ENCODE measurements at places on chromosomes 12 and 14.

- no peak for DNase-seq
Observed at GRCh38 chr12:75103822-75104221, 105.8 kb downstream of the KCNC2 start.

DNA sequence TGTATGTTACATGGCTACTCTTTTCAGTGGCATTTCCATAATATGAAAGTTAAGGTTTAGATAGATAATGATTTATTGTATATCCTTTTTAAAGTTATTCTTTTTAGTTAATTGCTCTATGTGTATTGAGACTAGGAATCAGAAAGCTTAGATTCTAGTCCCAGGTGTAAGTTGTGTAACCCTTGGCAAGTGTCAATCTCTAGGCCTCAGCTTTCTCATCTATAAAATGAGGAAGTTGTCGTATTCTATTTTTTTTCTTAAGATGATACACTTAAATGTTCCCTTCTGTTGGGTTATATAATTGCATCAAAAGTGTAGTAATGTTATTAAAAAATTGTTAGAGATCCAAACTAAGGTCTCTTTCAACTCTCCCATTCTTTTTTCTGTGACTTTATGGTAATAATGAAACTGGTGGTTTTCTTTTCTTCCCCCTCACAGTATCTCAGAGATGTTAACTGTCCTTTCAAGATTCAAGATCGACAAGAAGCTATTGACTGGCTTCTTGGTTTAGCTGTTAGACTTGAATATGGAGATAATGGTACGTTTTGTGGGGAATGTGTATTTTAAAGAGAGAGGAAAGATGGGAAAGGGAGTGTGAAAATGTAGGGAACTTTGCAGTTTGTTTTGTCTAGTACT lies 4.1 kb downstream of the RTRAF start:
- no peak for DNase-seq

DNA sequence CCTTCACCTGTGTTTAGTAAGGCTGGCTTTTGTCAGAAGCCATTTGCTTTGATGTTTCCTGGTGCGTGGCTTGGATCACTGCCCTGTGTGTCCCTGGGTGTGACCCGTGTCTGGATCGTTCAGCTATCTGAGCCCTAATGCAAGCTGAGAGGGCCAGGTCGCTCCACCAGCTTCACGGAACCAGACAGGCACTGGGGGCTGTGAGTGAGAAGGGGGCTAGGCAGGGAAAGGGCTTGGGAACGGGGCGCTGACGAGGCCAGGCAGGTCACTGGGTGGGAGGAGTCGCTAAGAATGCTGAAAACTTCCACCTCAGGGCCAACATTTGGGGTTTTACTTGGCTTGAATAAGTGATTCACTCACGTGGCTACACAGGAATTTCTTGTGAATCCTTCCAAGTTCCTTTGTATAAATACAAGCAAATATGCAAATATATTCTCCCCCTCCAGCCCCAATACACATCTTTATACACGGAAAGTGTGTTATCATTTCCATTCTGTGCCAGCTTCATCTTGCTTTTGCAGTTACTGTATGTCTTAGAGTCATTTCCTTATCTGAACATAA lies 24.2 kb upstream of the MMP17 start:
- DNase-seq = no peak

- no peak for DNase-seq
Observed at GRCh38 chr14:57974896-57975295, 109.0 kb upstream of the SLC35F4 start.

GRCh38 chr14:57297852-57298251 lies 29.1 kb downstream of the AP5M1 start:
- DNase-seq = no peak

DNA sequence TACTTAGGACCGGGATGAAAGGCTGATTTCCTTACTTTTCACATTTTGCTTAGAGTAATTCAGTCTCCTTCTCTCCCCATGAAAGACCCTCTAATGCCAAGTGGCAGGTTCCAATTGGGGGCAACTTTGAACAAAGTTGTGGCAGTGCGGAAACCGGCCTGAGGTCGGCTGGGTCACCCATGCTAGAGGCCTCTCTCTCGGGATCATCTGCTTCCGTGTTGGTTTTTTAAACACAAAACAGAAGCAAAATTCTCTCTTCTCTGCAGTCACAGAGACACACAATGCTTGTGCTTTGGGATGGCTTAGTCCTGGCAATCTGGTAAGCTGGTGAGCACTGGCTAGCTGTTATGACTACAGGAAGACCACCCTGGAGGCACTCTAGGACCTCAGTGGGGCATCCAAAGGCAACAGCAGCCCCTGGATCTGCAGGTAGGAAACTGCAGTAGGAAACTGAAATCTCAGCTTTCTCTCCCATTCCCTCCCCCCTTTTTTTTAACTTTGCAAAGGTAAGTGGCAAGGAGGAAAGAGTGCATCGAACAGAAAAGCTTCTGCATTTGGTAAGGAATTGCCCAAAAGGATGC lies 102.1 kb downstream of the BCL11B start:
- no peak for DNase-seq

DNA sequence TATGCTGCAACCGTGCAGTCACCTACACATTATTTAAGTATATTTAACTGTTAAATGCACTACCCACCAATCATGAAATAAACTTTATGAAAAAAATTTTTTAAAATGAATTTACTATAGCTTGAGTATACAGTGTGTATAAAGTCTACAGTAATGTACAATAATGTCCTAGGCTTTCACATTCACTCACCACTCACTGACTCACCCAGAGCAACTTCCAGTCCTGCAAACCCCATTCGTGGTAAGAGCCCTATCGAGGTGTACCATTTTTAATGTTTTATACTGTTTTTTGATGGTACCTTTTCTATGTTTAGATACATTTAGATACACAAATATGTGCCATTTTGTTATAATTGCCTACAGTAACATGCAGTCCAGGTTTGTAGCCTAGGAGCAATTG lies 48.1 kb downstream of the KLRG1 start:
- DNase-seq = no peak

- no peak for DNase-seq
Observed at GRCh38 chr14:65993103-65993502, 493.1 kb upstream of the CCDC196 start.

GRCh38 chr12:53179687-53180219 lies 769 bp upstream of the ZNF740 start:
- no peak for DNase-seq

DNA sequence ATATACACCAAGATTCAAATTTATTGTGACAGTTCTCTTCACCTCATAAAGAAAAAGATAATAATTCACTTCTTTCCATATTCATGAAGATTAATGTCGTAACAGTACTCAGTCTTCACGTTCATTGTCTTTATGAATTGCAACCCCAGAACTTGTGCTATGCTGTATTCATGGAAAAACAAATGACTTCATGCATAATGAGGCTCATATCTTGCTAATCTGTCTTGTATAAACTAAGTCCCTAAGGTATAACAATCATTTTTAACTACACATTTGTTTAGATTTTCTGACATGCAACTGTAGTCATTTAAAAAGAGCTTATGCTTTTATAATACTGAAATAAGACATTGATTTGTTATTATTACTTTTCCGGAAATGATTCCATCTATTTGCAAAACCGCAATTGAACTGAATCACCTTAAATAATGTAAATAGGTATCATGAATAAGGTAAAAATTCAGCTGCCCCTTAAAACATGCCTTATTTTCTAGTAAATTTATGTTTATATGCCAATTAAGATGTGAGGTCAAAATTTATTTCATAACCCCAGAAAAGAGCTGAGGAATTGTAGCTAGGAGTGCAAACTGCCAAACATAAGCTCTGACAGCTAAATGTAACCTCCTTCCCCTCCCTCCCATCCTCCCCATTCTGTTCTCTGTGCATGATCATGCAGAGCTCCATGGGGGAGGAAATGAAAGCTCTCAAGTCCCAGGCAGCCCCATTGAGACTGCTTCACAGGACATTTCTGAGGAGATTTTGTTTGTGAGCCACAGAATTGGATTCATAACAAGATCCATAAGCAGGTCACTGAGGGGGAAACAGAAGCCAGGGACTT lies 301.6 kb downstream of the ATP23 start:
- no peak for DNase-seq

GRCh38 chr14:67837011-67837624 lies 17.5 kb downstream of the RAD51B start:
- peak; percentile 56 for DNase-seq

DNA sequence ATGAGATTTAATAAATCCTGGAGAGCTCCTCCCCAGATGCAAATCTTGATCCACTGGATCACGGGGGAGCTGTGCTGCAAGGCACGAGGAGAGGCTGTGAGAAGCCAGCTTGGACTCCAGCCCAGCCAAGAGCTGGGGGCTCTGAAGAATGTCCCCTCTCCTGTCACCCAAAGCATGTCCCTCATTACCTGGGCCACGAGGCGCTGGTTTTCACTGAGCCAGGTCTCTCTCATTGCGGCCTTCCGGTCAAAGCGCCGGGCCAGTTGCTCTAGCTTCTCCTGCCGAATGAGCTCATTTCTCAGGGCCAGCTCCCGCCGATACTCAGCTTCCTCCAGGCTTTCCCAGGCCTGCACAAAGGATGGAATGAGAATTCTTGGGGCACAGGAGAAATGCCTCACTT lies 83.3 kb downstream of the SPTB start:
- no peak for DNase-seq

DNA sequence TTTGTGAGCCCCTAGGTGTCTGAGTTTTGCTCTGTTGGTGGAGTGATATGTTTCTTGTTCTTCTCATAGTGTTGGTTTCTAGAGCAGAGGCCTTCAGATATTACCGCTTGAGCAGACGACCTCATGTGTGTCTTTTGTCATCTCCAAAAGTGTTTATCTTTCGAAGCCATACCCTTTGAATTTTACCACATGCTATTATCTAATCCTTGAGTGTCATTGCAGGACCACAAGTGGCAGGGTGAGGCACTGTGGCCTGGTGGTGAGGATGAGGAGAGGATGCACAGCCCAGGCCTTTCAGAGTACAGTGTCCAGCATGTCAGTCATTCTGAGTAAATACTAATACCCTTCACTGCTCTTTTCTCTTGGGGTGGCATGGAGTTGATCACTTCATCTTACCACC lies 57.2 kb upstream of the CISTR start:
- DNase-seq = no peak

DNA sequence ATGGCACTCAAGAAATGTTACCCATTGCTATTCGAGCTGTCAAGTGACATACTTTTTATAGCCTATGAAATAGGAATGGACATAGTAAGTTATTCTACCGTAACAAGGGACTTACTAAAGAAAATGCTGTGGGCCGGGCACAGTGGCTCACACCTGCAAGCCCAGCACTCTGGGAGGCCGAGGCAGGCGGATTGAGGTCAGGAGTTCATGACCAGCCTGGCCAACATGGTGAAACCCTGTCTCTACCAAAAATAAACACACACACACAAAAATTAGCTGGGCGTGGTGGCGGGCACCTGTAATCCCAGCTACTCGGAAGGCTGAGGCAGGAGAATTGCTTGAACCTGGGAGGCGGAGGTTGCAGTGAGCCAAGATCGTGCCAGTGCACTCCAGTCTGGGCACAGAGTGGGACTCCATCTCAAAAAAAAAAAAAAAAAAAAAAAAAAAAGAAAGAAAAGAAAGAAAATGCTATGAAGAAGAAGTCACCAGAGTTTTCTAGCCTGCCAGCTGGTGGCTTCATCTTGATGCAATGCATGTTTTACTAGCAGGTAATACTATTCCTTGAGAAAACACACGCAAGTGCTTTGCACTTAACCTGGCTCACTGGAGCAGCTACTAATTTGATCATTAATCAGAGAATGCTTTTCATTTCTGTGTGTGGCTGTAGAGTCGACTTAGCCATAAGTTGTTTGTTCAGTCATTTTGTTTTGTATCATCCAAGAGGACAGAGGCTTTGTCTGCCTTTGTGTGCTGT lies 166.7 kb upstream of the MYL2 start:
- DNase-seq = no peak

DNA sequence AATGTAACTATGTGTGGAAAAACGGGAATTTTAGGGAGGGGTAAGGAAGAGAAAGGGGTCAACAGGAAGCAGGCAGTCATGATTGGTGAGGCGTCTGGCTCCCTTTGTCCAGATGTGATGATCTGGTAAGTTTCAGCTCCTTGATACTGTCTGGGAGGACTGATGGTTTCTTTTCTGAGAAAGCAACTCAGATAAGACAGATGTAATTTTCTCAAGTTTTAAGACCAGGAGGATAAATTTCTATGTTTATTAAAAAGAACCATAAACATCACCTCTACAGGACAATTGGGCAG lies 21.9 kb upstream of the AMN1 start:
- no peak for DNase-seq

DNA sequence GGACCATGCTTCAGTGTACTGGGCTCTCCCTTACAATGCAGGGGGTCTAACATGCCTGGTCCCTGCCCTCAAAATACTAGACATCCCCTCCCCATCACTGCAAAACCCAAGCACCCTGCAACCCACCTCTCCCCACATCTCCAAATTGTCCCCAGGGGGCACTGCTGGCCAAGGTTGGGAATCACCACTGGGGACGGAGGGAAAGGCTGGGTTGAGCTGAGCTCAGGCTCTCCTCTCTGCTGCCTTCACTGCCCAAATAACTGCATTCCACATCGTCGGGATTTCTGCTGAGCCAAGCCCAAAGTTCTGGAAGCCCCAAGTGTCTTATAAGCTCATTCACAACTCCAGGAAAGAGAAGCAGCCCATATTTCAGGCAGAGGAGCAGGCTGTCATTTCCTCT lies 69.6 kb downstream of the NT5DC3 start:
- no peak for DNase-seq

- no peak for DNase-seq
Observed at GRCh38 chr14:30998100-30998706, 27.2 kb upstream of the AP4S1 start.

DNA sequence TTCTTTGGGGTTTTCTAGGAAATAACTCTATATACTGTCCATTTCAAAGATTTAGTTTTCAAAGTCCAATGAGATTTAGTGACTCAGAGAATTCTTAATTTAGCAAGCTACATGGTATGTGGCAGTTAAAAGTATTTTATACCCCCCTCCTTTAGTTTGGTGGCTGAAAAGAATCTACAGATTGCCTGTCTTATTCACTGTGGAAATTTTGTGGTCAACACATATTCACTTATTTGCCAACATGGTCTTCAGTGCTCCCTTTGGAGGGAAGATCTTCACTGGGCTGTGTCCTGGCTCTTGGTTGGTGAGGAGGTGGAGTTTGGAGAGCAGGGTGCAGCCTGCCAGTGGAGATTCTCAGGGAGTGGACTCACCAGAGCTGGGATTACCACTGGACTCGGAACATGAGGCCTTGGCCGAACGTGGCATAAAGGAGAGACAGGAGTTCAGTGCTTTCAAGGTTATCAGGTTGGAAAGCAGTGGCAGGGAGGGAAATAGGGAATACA lies 39.8 kb downstream of the SAMD4A start:
- DNase-seq = no peak

GRCh38 chr12:119412811-119413794 lies 78.6 kb downstream of the CCDC60 start:
- DNase-seq = peak; percentile 4

- no peak for DNase-seq
Observed at GRCh38 chr14:77709412-77709811, 1.5 kb downstream of the SLIRP start.

DNA sequence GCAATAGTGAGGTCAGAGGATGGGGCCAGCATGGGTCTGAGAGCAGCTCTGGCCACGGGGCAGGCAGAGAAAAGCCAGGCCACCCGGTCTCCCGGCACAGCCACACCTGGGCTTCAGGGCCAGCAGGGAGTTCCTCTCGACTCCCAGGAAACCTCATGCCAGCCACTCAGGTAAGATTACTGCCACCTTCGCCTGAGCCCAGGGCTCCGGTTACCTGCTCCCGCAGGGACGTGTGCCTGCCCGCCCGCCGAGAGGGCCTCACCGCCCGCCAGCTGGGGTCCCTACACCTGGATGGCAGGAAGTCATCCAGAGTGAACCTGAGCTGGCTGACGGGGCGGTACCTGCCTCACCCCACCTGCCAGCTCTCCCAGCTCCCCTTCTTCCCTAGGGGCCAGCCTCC lies 7.3 kb downstream of the JAG2 start:
- DNase-seq = no peak
